ENCODE measurements at places on chromosomes 11 and 22.

DNA sequence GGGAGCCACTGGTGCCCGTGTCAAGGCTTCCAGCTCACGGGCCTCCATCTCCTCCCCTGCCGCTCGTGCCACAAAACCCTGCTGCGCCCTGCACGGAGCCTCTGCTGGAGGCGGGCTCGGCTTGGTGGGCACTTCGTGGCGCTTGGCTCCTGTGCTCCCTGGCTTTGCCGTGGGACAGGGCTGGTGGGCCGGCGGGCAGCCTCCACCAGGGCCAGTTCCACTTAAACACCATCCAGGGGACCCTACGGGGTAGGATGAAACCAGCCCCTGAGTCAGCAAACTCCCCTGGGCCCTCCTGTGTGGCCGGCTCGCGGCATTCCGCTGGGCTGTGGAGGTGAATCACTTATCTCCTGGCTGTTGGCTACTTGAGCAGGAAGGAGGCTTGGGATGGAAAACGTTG is 1304.6 kb downstream of the BRD1 start:
- no peak for DNase-seq

- DNase-seq: peak; percentile 91
These were observed 105.7 kb downstream of the RASSF10 start for GRCh38 chr11:13114566-13115379.

DNA sequence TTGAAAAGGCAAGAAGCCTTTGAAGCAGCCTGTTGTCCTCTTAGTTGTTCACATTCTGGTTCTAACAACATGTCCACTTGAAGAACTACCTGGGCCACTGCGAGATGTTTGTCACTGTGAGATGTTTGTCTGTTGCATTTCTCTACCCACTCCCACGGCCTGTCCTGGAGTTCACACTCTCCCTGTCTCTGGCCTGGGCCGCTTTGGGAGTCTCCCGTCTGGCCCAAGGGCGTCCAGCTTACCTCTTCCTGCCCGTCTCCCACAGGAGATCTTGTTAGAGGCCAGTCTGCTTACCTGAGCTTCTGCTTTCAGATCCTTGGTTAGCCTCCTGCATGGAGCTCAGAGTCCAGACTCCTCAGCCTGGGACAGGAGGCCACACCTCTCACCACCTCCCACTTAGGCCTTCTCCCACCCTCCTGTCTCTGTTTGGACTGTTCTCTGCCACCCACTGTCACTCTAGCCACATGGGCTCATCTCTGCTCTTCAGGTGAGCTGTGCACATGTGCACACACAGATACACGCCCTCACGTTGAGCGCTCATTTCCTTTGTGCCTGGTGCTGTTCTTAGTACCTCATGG is 66.0 kb downstream of the TBC1D22A start:
- no peak for DNase-seq

GRCh38 chr11:126499131-126499752 is 143.8 kb downstream of the ST3GAL4 start:
- DNase-seq: no peak

DNA sequence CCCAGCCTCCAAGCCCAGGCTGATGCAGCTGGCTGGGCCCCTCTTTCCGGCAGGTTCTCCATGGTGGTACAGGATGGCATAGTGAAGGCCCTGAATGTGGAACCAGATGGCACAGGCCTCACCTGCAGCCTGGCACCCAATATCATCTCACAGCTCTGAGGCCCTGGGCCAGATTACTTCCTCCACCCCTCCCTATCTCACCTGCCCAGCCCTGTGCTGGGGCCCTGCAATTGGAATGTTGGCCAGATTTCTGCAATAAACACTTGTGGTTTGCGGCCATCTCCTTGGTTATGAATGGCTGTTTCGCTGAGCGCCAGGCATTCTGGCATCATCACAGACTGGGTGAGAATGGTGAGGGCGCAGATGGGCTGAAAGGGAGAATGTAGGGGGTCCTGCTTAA is 3.6 kb downstream of the PRDX5 start:
- DNase-seq: no peak

DNA sequence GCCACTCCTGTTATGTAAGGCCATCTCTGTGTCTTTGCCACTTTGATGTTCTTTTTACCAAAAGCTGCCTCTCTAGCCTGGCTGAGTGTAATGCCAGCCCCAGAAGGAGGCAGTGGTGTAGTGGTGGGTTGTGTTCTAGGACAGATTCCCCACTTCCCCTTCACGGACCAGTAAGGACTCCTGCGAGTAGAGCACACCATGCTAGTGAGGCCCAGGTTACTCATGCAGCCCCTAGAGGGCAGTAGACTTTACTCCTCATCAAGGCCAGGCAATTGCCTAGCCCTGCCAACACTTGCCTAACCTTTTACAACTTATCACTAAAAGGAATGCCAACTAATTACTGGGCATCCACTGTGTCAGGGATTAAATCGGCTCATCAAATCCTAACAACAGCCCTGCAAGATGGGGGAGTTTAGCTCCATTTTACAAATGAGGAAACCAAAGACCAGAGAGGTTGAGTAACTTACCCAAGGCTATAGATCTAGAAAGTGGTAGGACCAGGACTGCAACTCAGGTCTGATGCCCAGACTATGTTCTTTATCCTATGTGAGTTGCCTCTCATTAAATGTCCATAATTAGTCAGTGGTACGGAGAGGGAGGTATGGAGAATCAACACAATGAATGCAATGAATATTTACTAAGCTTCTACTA is 75.3 kb downstream of the APIP start:
- no peak for DNase-seq

DNA sequence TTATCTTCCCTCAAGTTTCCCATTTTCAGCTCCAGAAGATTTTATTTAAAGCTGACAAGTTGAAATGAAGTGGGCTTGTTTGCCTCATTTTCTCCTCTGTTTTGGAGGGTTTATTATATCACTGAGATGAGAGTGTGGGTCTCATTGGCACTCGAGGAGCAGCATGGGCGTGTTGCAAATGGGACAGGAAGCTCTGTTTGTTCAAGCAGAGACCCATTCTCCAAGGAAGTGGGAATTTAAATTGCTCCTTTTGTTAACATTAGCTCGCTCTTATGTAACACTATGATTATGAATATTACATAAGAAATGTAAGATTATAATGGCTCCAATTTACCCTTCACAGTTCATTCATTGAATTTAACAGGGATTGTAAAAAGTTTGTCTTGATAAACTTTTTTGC is 317.7 kb upstream of the CTSC start:
- DNase-seq: no peak

GRCh38 chr22:30004101-30004500 is 76.2 kb upstream of the HORMAD2 start:
- DNase-seq: no peak
